Activated T-helper 1 cell treated with Interleukin-2 at 50 U/mL for 16 hours (primary cell): ENCODE measurements at places on chromosomes 2 and 18.

DNA sequence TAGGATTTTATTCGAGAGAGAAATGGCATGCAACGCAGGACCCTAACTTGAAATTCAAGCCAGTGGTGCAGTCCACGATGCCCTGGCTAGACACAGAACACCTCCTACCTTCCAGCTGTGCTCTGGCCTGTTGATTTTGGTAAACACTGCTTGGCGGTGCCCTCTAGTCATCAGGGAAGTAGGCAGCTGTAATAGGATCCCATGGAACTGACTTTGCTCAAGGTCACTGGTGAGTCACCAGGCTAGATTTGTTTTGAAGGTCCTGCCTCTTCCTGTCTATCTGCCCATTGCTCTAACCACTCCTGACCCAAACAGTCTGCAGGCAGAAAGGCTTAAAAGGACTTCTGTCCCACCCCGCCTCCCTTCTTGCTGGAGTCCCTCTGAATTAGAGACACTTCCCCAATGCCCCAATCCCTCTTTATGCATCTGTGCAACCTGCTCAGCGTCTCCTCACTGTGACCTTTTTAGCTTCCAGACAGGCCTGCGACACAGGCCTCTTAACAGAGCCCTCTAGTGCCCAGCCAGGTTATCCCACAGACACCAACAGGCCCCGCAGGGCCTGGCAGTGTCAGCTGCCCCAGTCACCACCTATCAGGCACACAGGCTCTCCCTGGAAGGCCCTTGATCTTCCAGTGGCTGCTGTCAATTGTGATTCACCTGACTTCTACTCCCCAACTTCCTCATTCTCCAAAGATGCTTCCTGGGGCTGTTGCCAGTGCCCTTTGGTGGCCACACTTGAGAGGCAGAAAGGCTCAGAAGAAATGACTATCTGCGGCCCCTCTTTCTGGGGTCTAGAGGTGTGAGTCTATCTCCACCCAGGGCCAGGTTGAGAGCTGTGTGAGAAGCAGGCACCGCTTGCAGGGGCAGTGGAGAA lies 5.2 kb downstream of the TMEM127 start:
- no peak for DNase-seq

DNA sequence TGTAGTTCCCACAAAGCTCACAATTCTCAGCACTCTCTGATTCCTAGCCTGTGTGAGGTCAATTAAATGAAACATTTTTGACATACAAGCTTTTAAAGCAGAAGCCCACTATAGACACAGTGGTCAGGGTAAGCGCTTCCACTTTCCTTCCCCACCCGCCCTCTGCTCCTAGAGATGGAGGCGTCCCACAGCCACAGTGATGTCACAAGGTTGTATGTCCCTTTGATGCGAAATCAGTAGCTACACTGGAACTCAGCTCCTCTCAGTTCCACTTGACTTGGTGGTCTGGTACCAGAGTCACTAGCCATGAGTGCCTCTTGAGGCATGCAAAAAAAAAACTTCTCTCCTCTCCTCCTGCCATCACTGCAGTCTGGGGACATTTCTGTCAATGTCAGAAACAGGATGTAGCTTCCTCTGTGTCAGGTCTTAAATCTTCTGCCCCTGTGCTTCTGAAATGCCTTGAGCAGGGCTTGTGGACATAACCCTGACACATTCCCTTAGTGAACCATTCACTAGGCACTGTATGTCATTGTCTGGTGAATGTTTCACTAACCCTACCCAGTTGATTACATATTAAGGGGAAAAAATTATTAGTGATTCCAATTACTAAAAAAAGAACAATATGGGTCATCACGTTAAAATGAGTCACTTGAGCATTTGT lies 7.8 kb downstream of the SULT1C4 start:
- no peak for DNase-seq

- DNase-seq, result no peak
Observed at GRCh38 chr18:35495536-35496314, 2.0 kb downstream of the INO80C start.

- DNase-seq, result no peak
Observed at GRCh38 chr2:112183327-112184025, 45.3 kb downstream of the FBLN7 start.

GRCh38 chr2:1607236-1607920 lies 136.9 kb downstream of the PXDN start:
- DNase-seq, result no peak

- no peak for DNase-seq
Observed at GRCh38 chr2:73324126-73324725, 30.9 kb upstream of the EGR4 start.

- no peak for DNase-seq
Observed at GRCh38 chr18:8803063-8803795, 97.9 kb downstream of the MTCL1 start.

- DNase-seq, result no peak
Observed at GRCh38 chr2:177545981-177546585, 153.5 kb downstream of the AGPS start.

- no peak for DNase-seq
Observed at GRCh38 chr2:16112251-16112971, 172.1 kb downstream of the MYCN start.

GRCh38 chr2:13413989-13414388 lies 697.3 kb downstream of the TRIB2 start:
- no peak for DNase-seq
